ENCODE measurements at places on chromosomes 5 and 9.
A peak's percentile ranks its signal among the peaks of the same experiment; 100 is the strongest.

GRCh38 chr5:15799014-15799413 lies 299.0 kb downstream of the FBXL7 start:
- no peak for ATAC-seq

DNA sequence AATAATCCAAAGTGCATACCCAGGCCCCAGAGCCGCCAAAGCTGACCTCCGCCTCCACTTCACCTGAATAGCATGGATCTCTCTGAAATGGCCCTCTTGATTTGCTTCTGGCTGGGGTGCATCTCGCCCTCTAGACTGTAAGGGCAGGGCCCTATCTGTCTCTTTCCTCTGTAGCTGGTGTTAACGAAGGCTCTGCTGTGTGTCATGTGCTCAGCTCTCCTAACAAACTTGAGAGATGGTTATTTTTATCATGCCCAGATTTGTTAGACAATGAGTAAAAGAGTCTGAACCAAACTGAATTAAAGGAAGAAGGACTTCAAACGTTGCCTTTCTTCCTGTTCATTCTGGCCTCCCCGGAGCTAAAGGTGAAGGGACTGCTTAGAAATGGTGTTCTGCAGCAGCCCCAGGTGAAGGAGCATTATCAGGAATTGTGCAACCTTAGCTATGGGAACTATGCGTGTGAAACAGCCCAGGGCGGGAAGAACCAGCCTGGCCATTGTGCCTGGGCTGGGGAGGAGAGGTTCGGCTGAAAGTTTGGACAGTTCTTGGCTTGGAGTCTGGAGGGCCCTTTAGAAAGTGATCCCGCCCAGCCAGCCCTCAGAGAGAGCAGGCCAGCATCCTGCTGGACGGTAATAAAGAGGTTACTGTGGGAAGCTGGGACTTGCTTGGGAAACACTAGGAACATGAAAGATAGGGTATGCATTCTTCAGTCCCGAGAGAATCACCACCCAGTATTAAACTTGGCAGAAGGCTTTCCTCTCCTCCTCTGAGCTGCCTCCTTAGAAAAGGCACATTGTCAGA lies 73.5 kb downstream of the WWC1 start:
- peak; percentile 68 for ATAC-seq

GRCh38 chr9:121672213-121672612 lies 20.8 kb downstream of the DAB2IP start:
- no peak for ATAC-seq

DNA sequence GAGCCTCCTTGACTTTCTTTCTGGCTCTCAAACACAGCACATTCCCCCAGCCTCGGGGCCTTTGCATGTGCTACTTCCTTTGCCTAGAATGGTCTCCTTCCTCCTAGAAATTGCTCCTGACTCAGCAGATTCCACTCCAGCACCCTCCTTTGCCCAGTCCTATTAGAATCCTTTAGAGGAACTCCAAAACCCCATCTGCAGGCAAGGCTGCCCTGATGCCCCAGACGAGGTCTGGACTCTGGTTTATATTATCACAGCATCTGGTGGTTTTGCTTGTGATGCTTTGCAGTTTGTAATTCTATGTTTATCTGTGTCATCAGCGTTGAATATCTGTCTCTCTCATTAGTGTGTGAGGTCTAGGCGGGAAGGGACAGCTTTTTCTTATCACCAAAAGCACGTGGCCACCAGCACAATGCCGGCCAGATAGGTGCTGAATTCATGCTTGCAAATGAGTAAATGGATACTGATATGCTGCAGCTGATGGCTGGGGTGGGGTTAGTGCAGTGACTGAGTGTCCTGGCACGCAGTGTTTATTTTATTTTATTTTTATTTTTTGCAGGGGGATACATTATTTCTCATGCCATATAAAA lies 30.0 kb upstream of the ANKH start:
- ATAC-seq = no peak

- ATAC-seq = peak; percentile 88
Measured at GRCh38 chr5:151659001-151659754, 27.5 kb downstream of the SPARC start.

DNA sequence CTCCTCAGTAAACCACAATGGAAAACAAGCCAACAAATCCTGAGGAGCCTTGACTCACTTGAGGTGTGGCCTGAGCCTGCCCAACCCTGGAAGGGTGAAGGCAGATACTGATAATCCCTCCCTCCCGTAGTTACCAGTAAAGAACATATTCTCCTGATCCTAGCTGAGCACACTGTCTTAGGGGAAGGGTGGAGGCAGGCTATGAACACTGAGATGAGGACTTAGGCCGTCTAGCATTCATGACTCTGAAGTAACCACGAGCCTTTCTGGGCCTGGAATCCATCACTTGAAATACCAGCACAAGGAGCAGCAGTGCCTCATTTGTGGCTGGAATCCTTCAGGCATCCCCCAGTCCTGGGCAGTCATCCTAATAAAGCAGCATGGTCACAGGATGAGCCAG lies 124.5 kb upstream of the PRLR start:
- ATAC-seq = peak; percentile 27

DNA sequence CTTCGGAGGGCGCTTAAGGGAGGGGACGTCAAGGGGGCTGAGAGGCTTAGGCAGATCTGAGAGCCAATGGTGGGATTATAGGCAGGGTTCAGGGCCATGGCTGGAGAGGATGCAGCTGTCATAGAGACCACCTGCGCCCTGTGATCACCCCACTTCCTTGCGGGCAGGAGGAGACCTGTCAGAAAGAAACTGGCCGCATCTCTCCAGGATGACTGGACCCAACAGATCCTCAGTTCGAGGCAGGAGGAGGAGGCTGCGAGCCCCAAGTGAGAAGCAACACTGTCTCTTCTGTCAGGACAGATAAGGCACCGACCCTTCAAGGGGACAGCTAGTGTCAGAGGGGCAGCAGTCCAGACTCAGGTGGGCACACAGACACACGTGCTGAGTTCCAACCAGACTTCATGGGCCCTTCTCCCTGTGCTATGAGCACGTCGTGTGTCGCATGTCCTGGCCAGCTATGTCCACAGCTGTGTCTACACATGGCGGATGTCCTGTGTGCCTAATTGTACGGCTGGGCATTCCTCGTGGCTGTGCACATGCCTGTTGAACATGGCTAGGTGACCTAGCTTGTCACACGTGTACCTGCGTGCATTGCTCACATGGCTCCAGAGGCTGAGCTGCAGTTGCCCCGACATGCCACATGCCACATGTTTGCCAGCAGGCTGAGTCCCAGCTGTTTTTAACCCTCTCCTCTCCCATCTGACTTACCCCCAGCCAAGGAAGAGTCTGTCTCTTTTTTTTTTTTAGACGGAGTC lies 583 bp upstream of the AQP3 start:
- peak; percentile 8 for ATAC-seq

Measured in SK-N-SH treated with all-trans-retinoic acid at 6 μM for 48 hours (cell line).